ENCODE measurements at places on chromosomes 3 and 15.

GRCh38 chr15:29945943-29946596, 123.8 kb upstream of the TJP1 start:
- DNase-seq, result no peak

GRCh38 chr3:158725348-158726011, 6.8 kb downstream of the RARRES1 start:
- no peak for DNase-seq

DNA sequence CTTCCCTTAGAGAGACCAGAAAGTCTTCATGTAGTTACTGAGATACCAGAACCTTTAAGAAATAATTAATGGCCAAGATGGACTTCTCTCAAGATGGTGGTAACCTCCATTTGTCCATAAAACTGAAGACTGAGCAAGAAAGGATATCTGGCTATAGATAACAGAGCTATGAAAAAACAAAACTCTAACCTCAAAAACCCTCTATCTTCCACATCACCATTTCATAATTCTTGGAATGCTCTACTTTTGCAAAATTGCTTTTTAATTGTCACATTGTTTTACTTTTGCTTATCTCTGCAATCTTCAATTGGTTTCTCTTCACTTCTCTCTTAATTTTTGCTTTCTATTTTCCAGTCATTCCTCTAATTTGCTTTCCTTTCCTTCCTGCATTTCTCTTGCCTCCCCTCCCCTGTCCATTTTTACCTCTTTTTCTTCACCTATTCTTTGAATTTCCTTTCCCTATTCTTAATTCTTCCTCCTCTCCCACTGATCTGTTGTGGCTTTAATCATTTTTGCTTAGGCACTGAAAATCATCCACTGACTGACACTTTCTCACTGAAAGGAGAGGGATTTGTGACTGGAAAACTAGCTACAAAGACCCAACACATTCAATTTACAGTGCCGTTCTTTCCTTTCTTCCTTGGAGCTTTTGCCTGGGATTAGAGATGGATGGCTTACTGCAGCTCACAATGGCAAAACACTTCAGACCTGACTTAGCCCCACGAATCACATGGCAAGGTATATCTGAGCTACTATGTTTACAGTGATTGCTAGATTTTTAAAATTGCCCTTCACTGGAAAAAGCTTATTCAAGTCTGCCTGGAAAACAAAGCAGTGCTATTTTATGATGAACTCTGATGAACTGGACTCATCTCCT, 242.8 kb downstream of the CHST2 start:
- DNase-seq, result no peak

GRCh38 chr15:44668921-44669320, 5.5 kb upstream of the SPG11 start:
- no peak for DNase-seq

DNA sequence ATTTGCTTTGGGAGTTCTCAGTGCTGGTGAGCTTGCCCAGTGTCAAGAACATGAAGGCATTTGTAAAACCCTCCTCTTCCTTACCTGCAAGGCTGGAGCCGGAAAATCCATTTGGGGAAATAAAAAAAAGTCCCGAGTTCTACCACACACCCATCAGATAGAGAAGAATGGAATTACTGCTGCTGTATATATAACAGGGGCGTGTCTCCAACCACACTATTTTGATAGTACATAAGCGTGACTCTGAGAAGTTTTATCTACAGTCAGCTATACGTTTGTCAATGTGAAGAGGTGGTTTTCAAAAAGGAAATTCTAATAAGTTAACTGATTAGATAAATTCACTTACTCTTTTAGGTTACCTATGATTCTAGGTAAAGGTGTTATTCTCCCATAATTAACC, 1.3 kb upstream of the CPA3 start:
- no peak for DNase-seq

DNA sequence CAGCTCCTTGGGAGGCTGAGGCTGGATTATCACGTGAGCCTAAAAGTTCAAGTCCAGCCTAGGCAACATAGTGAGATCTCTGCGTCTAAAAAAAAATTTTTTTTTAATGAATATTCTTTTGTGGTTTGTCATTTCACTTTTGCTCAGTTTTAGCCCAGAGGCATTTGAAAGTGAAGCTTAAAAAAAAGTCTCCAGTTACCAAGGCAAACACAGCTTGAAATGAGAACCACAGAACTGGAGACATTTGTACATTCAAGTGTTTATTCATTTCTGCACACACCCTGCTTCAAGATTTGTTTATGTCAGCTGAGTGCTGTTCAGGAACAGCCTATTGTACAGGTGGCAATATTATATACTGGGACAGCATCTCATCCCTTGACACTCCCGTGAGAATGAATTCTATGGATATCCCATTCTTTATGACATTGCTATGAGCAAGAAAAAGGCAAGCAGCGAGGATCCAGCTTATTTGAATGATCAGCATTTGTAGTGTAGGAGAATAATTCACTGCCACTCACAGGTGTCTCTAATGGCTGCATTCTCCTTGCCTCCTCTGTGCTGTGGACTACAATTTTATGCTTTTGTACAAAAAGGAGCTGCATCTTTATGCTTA, 444.8 kb upstream of the GRM7 start:
- no peak for DNase-seq

- no peak for DNase-seq
Measured at GRCh38 chr3:186534113-186534669, 10.0 kb downstream of the CRYGS start.

GRCh38 chr3:150348500-150348899, 59.6 kb upstream of the TSC22D2 start:
- no peak for DNase-seq

DNA sequence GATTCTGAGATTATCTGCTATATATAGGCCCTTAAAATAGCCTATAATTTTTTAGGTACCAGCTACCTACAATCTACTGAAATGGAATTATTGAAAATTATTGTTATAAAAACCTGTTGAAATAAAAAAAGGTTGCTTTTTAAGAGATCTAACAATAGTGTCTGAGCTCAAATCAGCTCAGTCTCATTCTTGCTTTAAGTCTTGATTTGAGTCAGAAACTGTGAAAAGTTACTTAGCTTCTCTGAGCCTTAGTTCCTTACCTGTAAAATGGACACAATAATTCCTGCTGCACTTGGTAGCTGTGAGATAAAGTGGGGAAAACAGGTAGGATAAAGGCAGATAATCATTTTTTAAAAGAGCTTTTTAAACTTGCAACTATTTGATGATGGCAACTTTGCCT, 118.8 kb upstream of the UBE2E2 start:
- no peak for DNase-seq

- no peak for DNase-seq
Measured at GRCh38 chr15:65535192-65535591, 4.9 kb downstream of the HACD3 start.

GRCh38 chr3:188788621-188789081, 383.1 kb upstream of the TPRG1 start:
- peak; percentile 21 for DNase-seq

DNA sequence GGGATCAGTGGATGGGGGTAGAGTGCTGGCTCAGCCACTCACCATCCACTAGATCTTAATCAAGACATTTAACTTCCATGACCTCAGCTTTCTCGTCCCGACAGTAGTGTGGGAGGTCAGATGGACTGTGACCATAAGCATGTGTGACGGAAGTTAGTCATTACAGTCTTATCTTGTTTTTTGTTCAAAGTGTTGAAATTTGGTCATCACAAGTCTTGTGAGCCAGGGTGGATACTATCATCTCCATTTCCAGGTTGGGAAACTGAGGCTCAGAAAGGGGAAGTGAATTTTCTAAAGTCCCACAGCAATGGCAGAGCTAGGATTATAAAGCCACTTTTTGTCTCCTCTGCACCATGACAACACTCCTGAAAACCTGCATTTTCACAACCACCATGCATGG, 32.0 kb upstream of the ITGA11 start:
- DNase-seq, result no peak

DNA sequence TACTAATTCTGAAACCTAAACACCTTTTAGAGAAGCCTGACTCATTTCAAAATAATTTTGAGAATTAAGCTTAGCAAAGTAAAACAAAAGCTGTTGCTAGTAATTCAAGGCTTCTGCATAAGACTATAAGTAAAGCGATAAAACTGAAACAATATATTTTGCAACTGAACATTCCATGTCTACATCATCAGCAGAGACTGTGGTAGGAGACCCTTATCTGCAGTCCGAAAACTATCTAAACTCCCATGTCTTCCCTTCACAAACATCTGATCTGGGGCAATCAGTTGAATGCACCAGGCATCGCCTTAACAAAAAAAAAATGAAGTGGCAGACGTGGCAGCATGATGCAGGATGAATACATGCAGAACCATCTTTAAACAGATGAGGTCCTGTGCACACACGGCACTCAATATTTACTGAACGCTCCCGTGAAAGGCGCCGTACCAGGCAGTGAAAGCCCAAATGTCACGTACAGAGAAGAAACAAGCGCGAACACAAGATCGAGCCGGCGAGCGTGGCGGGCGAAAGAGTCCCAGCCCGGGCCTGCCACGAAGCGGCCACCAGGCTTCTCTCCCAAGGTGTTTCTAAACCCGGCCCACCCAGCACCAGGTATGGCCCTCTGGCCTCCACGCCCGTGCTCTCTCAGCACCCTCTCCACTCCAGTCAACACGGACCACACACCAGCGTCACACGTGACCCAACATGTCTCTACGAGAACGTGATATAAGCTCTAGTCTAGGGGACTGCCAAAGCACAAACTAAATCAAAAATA, 63.0 kb downstream of the CHSY1 start:
- no peak for DNase-seq

GRCh38 chr3:172536993-172537419, 13.8 kb upstream of the TNFSF10 start:
- DNase-seq, result no peak

GRCh38 chr15:69895202-69895601, 202.5 kb downstream of the TLE3 start:
- no peak for DNase-seq

GRCh38 chr3:29331456-29332194, 50.8 kb downstream of the RBMS3 start:
- no peak for DNase-seq

DNA sequence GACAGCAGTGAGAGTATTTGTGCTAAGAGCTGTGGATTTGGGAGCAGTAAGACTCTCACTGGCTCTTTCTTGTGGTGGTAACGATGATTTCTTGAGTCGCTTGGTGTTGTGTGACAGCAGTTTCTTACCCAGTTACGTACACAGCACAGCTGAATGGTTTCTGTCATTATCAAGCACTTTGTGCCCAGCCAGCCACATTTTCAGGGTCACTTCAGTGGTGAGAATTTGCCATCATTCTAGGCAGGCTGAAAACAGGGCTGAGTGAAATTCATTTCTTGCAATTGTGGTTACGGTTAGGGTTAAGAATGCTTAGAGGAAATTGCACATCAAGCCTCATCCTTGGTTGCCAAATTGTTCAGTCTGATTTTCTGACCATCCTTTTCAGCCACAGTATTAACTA, 130.1 kb downstream of the RYR3 start:
- DNase-seq, result no peak

DNA sequence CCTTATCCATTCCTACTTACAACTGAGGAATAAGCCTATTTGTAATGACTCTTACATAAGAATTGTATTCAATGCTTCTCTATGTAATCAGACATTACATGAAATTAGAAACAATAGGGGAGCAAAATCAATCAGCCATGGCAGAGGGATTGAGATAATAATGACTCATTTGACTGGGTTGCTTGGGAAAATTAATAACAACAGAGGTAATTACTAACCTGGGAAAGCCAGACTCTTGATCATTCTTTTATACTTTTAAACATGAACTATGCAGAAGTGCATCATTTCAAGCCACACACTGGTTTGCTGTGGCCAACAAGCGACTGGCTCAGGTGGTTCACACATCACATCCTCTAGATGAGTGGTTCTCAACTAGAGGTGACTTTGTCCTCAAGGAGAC, 126.3 kb upstream of the CRBN start:
- no peak for DNase-seq

GRCh38 chr3:124260206-124260915, 268.4 kb upstream of the ROPN1 start:
- DNase-seq, result no peak

DNA sequence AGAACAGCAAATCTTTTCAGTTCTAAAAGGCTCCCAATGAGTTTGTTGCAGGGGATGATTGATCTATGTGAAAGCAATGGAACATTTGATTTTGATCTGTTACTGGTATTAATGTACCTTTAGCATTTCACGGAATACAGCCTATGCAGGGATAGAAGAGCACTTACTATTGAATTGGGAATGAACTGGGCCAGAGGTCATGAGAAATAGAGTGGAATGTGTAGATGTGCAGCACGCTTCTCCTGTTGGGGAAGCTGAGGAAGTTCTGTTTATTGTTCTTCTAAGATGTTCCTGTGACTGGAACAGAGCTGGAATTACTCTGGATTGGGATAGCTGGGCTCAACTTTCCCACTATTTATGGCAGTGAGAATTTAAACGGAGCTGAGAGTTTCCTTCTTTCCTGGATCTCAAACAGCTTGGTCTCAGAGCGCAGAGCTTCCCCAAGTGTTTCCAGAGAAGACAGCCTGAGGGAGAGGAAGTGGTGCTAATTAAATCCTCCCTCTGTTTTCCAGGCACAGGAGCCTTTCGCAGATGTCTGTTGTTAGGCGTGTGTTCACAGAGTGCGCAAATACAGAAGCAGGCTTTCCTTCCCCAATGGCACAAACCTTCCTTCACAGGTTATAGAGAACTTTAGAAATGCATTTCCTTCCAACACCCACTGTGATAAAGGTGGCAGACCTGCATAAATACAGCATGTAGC, 32.5 kb downstream of the TPRG1 start:
- DNase-seq, result no peak

GRCh38 chr3:49619649-49620048, 54.5 kb upstream of the APEH start:
- DNase-seq, result no peak

DNA sequence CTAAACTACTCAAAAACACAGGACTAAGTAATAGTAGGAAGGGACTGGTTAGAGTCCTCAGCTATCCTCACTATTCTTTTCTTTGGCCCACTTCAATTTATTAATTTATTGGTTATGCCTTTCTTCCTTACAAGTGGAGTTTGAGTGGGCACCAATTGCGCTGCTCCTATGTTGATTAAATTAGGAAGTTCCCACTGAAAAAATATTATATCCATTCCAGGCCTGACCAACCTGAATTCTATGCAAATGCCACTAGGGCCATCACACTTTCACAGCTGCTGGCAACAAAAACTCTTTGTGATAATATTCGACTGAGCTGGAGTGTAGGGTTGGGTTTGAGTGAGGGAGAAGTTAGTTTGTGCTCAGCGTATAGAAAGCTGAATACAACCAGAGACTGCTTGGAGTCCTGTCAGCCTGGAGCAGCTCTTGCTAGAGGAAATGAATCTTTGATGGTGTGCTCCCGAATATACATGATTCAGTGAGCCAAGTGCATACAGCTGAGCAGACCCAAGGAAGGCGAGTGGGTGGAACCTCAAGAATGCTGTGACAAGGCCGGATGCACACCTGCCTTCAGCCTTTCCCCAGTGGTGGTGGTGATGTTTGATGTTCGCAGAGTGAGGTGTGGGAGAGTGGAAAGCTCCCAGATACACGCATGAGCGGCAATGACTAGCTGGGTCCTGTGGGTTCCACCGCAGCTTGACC, 1.5 kb downstream of the ARHGEF3 start:
- peak; percentile 64 for DNase-seq

GRCh38 chr3:82281205-82281604, 519.8 kb upstream of the GBE1 start:
- no peak for DNase-seq

GRCh38 chr3:127743351-127744252, 70.8 kb downstream of the ABTB1 start:
- no peak for DNase-seq
